ENCODE measurements at places on chromosomes 12 and 14.

- no peak for DNase-seq
Measured at GRCh38 chr12:117148642-117149041, 41.6 kb downstream of the FBXO21 start.

DNA sequence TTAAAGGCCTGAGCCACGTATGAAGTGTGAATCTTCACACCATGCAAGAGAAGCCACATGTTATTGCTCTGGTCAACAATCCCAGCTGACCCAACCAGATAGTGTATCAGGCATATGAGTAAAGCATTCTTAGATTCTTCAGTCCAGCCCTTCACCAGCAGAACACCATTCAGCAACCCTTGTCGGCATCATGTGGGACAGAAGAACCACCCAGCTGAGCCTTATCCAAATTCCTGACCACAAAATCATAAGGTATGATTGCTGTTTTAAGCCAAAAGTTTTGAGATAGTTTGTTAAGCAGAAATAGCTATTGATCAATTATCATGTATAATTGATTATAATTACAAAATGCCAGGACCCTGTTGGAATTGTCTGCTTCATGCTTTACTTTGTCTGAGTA lies 664.9 kb downstream of the VRK1 start:
- no peak for DNase-seq

- DNase-seq, result no peak
Measured at GRCh38 chr12:117049295-117049694, 49.9 kb downstream of the TESC start.

GRCh38 chr12:21942377-21942703 lies 1.1 kb upstream of the ABCC9 start:
- DNase-seq, result no peak

GRCh38 chr12:67709367-67709954 lies 60.9 kb downstream of the DYRK2 start:
- DNase-seq, result no peak

DNA sequence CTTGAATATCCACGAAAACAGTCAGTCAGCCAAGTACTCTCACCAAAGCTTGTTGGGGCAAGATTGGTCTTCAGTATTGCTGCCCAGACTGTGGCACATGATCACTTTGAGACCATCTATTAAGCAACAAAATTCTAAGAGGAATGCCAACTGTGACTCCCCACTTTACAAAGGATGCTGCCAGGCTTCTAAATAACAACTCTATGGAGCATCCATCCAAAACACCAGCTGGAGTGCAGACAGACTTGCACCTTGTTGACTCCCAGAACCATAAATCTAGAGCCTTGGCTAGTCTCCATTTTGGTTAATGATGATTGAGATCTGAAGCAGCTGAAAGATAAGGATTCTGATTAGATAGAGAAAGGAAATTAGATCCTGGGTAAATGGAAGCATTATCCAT lies 132.8 kb downstream of the DIO2 start:
- DNase-seq, result no peak

- no peak for DNase-seq
Measured at GRCh38 chr14:73753124-73753886, 39.1 kb upstream of the PNMA1 start.

GRCh38 chr12:121240484-121241101 lies 30.7 kb downstream of the P2RX4 start:
- no peak for DNase-seq

DNA sequence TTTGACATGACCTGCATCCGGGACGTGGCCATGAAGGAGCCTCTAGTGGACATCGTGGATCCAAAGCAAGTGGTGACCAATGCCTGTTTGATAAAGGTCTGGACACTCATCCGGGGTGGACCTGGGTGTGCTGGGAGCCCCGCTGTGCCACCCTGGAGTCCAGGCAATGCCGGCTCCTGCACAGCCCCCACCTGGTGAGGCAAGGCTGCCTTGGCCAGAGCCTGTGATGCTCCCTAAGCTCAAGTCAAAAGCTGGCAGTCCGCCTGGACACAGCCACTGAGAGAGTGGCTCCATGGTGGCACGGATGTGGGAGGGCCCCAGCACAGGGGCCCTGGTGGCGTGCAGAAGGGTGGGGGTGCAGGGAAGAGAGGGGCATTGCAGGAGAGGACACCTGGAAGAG lies 85.9 kb downstream of the PRMT8 start:
- DNase-seq, result no peak

DNA sequence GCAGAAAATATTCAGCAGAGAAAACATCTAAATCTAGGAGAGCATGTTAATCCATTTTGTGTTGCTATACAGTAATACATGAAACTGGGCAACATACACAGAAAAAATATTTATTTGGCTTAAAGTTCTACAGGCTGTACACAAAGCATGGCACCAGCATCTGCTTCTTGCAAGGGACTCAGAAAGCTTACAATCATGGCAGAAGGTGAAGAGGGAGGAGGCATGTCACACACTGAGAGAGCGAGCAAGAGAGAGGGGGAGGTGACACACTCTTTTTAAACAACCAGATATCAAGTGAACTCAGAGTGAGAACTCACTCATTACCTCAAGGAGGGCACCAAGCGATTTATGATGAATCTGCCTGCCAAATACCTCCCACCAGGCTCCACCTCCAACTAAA lies 94.2 kb upstream of the CNOT2 start:
- no peak for DNase-seq

Measured in esophagus squamous epithelium (tissue), 5 donors.